ENCODE measurements at places on chromosomes 13 and 19.
A peak's percentile ranks its signal among the peaks of the same experiment; 100 is the strongest.

DNA sequence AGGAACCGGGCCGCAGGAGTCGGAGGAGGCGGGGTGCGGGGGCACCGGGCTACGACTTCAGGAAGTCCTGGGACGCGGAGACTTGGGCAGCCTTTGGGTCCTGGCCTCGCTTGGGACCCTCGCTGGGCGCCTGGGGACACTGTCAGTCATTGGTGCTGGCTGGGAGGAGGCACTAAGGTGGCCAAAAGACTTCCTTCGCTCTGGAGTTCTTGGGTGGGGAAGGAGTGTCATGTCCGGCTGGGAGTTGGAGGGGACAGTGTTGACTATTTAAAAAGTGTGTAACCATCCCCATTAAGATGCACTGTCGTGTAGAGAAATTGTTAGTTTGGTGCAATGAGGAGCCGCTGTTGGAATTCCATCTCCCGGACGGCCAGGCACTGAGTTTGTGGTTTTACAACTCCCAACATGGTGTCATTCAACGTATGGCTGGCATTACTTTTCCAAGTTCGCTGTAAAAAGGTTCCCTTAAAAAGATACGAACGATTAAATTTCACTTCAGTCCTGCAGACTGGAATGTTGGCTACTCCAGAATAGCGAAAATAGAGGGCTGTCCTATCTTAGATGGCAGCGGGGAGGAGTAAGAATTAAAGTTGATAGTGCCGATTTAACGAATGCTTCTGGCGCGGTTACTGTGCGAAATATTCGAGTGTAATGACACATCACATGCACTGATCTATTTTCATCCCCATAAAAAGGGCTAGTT lies 776 bp downstream of the DNAJC3 start:
- peak; percentile 11 for DNase-seq

DNA sequence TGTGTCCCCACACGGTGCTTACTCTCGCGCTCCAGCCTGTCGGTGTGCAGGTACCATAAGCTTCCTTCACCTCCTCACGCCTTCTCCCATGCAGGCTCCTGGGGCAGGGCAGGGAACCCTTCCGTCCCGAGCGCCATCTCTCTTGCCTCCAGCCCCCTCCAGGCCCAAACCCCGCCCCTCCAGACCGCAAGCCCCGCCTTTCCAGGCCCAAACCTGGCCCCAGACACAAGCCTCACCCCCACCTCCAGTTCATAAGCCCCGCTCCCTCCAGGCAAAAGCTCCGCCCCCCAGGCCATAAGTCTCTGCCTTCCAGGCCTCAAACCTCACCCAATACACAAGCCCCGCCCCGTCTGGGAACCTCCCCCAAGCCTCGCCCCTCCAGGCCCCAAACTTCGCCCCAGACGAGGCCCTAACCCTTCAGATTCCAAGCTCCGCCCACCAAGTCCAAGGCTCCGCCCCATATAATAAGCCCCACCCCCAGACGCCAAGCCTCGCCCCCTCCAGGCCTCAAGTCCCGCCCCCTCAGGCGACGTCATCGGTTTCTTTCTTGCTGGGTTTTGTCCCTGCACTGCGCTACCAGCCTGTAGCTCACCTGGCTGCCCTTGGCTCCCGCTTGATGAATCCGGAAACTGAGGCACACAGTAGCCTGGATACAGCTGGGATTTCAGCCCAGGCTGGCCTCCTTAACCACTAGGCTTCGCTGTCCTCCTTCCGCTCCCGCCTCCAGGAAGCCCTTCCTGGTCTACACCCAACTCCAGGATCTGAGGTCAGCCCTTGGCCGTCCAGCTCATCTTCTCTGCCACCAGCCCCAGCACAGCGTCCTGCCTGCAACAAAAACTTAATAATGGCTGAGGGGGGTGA lies 16.1 kb downstream of the MKNK2 start:
- peak; percentile 86 for DNase-seq

DNA sequence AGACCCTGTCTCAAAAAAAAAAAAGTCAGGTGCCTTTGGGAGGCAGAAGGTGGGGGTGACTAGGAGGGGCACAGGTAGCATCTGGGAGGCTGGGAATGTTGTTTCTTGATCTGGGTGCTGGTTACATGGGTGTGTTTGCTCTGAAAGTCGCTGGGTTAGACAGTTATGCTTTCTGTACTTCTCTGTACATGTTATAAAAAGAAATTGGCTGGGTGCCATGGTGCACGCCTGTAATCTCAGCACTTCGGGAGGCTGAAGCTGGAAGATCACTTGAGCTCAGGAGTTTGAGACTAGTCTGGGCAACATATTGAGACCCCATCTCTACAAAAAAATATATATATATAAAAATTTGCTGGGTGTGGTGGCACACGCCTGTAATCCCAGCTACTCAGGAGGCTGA lies 15.1 kb downstream of the NOSIP start:
- DNase-seq, result no peak

GRCh38 chr13:28707629-28708427 lies 10.9 kb downstream of the SLC46A3 start:
- no peak for DNase-seq

GRCh38 chr13:54198911-54199310 lies 1170.3 kb downstream of the OLFM4 start:
- no peak for DNase-seq

GRCh38 chr13:76335463-76335862 lies 550.7 kb downstream of the KCTD12 start:
- no peak for DNase-seq

DNA sequence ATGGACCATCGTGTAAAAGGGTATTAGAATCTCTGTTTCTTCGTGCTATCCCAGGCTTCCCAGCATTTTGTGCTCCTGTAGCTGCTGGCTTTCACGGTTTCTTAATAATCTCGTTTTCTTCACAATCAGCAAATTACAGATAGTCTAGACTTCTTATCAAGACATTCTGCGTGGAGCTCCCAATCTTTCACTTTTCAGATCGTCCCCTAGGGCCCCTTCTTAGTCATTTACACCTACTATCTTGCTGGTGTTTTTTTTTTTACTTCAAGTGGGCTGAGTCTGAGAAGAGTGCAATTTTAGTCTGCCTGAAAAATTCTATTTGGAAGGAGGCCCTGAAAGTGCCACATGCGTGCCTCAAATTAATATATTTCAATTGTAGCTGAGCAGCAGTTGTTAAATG lies 275.1 kb downstream of the SHISA2 start:
- no peak for DNase-seq

- no peak for DNase-seq
These were observed 18.2 kb upstream of the MEIS3 start for GRCh38 chr19:47437500-47437899.

DNA sequence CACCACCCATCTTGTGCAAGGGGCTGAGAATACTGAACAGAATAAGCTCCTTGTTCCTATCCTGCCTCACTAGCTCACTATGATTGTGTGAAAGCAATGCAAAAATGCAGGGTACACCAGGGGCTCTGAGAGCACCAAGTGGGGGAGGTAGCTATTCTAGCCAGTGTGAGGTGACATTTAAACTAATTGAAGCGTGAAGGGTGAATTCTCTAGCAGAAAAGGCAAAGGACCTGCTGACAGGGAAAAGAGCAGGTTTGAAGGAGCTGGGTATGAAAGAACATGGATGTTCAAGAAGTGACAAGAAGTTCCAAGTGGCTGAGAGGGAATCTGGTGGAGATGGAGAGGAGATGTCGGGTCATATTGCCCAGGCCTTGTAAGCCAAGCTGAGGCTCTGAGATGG lies 64.2 kb downstream of the SIAH3 start:
- DNase-seq, result no peak

DNA sequence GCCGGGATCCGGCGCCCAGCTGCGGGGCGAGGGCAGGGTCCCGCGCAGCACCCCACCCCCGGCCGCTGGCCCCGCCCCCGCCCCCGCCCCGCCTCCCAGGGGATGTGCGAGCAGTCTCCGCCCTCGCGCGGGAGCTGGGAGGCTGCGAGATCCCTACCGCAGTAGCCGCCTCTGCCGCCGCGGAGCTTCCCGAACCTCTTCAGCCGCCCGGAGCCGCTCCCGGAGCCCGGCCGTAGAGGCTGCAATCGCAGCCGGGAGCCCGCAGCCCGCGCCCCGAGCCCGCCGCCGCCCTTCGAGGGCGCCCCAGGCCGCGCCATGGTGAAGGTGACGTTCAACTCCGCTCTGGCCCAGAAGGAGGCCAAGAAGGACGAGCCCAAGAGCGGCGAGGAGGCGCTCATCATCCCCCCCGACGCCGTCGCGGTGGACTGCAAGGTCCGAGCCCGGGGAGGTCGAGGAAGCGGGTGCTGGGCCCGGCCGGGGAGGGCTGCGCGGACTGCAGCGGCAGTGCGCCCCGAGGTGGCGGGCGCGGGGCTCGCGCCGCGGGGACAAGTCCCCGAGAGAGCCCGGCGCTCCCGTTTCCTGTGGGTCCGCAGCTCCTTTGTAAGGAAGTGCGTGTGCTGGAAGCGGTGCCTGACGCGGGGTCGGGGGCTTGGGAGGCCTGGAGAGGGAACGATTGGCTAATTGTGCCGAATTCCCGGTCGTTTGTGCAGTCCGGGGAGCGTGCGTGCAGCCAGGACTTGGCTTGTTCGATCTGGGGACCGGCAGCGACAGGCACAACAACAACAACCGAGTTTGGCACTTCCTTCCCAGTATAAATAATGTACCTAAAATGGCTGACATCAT lies at the start of gene ITM2B:
Gene ITM2B (plus strand): TSS at position 161 of the 843 bp plus-strand sequence. CDS start 155 bp downstream, at position 316.
- DNase-seq, result peak; percentile 83

- no peak for DNase-seq
These were observed 15.9 kb upstream of the MEIS3 start for GRCh38 chr19:47435196-47435595.

DNA sequence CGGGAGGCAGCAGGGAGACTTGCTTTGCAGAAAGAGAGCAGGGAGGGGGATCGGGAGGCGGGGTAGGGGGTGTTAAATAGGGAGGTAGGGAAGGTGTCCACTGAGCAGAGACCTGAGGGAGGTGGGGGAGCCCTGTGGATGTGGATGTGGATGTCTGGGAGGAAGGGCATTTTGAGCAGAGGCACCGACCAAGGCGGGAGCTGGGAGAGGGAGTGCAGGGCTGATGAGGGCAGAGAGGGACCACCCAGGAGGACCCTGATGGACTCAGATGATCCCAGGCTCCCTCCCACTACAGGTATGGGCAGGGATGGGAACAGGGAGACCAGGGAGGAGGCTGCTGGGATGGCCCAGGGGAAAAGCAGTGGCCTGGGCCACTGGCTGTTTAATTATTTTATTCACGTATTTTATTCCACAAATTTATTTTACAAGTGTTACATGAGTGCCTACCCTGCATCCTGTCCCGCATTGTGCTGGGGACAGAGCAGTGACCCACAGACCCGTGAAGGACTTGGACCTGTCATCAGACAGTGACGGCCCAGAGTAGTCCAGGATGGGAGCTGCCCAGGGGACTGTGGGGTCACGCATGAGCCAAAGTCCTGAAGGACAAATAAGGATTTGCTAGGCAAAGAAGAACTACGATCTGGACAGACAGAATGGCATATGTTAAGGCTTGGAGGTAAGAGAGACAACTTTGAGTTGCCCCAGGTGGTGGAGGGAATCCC lies 5.3 kb downstream of the GRAMD1A start:
- no peak for DNase-seq

DNA sequence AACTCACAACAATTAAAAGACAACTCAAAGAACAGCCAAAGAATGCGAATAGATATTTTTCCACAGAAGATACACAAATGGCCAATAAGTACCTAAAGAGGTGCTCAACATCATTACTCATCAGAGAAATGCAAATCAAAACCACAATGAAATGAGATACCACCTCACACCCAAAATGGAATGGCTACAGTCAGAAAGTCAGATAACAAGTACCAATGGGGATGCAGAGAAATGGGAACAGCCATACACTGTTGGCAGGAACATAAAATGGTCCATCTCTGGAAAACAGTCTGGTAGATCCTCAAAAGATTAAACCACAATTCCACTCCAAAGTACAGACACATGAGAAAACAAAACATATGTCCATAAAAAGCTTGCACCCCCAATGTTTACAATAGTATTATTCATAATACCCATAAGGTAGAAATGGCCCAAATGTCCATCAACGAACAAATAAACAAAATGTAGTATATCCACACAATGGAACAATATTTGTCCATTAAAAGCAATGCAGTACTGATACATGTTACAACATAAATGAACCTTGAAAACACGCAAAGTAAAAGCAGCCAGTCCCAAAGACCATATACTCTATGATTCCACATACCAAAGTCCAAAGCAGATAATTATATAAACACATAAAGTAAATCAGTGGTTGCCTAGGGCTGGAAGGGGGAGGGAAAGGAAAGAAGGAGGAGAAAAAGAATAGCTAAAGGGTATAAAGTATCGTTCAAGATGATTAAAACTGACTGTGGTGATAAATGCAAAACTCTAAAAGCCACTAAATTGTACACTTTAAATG lies 19.6 kb downstream of the USP12 start:
- DNase-seq, result no peak

GRCh38 chr19:33552928-33553279 lies 31.3 kb upstream of the PEPD start:
- no peak for DNase-seq

GRCh38 chr13:26653842-26654241 lies 96.4 kb downstream of the WASF3 start:
- no peak for DNase-seq

GRCh38 chr13:113581871-113582270 lies 2.7 kb upstream of the TFDP1 start:
- no peak for DNase-seq

DNA sequence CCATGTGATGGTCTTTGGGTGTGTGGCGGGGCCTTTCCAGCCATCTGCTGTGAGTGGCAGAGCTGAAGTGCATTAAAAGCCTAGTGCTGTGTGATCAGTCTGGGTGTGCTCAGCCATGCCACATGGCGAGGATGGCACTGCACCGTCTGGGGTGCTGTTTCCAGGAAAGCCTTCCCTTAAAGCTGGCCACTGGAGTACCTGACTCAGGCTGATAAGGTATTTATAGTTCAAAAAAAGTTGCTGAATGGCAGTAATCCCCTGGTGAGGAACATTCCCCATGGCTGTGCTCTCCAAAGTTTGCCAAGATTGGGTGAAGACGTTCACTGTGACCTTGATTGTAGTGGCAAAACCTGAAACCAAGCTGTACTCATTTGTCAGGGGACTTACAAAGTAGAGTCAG lies 6.0 kb downstream of the GPI start:
- no peak for DNase-seq

DNA sequence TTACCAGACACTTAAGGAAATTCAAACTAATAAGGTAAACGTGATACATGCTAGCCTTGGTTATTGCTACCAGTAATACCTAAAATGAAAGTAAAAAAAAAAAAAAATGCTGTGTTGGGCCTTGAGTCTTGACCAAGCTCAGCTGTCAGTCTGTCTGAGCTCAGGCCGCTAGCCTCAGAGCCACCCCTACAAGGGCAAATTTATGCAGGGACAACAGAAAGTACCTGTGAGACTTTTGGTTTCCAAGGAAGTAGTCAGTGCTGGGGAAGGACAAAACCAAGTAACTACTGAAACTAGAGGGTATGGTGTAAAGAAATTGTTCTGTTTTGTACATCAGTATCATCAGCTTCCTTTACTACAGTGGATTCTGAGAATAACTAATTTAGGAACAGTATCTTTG lies 134.3 kb upstream of the SLITRK5 start:
- DNase-seq, result no peak

DNA sequence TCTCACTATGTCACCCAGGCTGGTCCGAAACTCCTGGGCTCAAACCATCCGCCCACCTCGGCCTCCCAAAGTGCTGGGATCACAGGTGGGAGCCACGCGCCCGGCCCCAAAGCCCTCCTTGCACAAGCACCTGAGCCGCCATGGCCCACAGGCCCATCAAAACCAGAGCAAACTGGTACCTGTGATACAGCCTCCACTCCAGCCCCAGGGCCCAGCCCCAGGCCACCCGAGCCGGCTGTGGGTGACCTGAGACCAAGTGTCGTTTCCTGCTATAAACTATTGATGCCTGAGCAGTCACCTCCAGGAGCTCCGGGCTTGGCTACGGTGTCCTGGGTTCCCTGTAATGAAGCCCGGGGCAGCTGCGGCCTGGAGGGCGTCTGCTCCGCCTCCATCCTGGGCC lies 9.7 kb upstream of the PTBP1 start:
- no peak for DNase-seq

- no peak for DNase-seq
These were observed 34.0 kb downstream of the CEACAM1 start for GRCh38 chr19:42494321-42494720.
